ENCODE measurements at places on chromosomes 5 and 9. TPM values are rescaled to one million over a fixed set of nuclear protein-coding genes. Genes with fewer than 3 reads are reported as not detected.

The LRRC70 gene
- 15.3 TPM for total RNA-seq

GRCh38 chr5:174110310-174110709 is 64.8 kb downstream of the NSG2 start:
- no peak overlapping the region for H3K27ac ChIP-seq
- no peak for DNase-seq
- H3K4me3 ChIP-seq = no peak overlapping the region

DNA sequence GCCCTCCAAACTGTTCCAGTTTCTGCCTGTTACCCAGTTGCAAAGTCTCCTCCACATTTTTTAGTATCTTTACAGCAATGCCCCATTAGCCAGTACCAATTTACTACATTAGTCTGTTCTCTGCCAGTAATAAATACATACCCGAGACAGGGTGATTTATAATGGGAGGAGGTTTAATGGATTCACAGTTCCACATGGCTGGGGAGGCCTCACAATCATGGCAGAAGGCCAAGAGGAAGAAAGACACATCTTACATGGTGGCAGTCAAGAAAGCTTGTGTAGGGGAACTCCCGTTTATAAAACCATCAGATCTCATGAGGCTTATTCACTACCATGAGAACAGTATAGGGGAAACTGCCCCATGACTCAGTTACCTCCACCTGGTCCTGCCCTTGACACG is 600.7 kb upstream of the CDH6 start:
- no peaks in the 10 kb centered on the region for H3K27me3 ChIP-seq
- no peaks in the 10 kb centered on the region for H3K4me1 ChIP-seq
- DNase-seq = no peak
- no peak overlapping the region for H3K4me3 ChIP-seq
- H3K27ac ChIP-seq = no peak overlapping the region

The GRIN1 gene
- not detected for total RNA-seq

The TAF1L gene
- not detected for total RNA-seq

DNA sequence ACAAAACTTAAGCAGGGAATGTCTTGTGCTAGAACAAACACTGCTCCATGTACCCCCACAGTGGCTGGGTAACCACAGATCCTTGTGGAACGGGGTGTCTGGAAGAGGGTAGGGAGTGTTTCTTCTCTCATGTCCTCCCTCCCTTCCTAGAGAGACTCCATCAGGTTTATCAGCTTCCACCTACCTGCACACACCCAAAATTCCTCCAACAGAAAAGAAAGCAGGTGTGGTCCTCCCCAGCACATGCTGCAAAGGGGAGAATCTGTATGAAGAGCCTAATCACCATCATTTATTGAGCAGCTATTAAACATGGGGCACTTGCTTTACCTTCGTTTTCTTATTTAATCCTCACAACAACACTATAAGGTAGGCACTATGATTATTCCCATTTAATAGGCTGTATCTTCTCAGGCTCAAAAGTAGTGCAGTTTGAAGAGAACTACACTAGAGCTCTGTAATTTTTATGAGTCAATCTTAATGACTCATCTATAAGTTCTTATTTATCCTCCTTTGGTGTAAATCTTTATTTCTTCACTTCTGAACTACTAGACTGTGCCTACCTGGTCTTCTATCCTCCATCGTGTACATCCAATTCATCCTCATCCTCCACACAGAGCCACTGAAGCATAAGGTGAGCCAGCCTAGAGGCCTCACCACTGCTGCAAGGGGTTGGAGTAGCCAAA is 31.6 kb downstream of the C9orf40 start:
- no peaks in the 10 kb centered on the region for H3K36me3 ChIP-seq
- H3K27me3 ChIP-seq = no peaks in the 10 kb centered on the region
- H3K4me3 ChIP-seq = no peak overlapping the region
- no peak for DNase-seq

Measured in thyroid gland (tissue), 4 donors.